HuH-7.5 (cell line): ENCODE measurements at places on chromosomes 4 and X.
A peak's percentile ranks its signal among the peaks of the same experiment; 100 is the strongest.

DNA sequence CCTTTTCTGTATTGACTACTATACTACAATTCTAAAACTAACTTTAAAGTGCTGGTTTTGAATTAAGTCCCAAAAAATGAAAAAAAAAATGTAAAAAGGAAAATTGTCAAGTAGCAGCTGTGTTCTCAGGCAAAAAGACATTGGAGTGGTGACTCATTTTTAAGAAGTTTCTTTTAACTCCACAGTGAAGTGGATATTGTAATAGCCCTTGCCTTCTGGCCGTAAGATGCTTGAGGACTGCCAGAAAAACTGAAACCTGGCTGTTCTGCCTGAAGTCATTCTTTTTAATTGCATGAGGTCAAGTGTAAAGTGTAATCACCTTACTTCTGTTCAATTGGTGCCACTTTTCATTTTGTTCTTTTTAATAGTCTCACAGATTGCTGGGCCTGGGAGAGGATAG lies 28.9 kb downstream of the SPANXD start:
- no peak for DNase-seq

DNA sequence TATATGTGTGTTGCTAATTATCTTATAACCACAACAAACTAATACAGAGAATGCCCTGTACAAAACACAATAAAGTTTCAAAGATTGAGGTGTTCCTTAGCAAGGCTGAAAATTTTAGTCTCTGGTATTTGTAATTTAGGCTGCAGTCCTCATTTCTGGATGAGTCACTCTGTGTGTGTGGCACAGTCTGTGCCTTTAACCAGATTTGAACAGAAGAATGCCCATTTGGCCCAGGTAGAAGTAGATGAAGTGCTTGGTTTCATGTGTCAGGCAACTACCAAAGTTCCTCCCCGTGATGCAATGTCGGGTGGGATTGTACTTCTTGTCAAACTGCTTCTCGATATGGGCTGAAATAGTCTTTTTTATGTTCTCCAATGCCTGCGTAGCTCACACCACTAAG lies 91.6 kb upstream of the H2AZ1 start:
- DNase-seq, result no peak

DNA sequence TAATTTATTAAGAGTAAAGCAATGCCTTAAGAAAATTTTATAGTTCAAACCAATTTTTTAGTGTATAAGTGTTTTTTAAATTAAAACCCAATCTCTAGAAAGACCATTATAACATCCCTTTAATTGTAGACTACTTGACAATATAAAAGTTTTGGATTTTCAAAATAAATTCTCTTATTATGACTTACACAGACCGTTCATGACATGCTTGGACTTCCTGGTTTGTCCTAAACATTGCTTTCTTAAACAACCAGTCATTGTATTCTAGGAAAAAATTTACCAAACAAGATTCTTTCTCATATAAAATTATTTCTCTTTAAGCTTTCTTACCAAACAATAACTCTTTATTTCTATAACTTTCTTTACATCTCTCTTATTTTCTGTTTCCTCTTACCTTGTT lies 49.0 kb upstream of the CXorf51A start:
- DNase-seq, result no peak

DNA sequence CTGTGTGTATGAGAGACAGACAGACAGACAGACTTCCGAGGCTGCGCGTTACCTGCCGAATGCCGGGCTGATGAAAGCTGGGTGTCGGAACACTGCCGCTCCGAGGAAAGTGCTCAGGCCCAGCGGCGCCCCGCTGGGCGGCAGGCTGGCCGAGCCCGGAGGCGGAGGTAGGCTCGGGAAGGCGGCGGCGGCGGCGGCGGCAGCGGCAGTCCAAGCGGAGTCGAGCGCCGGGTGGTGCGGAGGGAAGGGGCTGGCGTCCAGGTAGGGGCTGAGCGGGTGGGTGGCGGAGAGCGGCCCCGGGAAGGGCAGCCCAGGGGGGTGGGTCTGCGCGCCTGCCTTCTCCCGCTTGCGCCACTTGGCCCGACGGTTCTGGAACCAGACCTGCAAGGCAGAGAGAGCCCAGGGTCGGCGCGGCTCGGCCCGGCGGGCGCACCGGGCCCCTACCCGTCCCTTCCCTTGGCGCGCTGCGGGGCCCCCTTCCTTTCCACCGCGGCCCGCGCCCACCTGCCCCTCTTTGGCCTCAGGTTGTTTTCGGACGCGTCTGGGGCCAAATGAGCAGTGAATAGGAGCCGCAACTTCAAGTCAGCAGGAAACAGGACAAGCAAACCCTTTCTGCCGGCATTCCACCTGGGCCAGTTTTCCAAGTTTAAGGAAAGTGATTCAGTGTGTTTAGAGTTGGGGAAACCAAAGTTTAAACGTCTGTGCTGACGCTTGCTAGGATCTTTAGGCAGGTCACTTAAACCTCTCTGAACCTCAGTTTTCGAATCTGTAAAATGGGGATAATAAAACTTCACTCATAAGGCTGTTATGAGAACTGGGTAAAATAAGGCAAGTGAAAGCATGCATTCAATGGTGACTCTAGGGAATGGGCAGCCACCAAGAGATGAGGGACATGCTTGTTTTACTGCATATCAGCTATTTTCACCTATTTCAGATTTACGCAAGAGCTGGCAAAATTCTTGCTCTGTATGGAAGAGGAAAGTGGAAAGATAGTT lies 8.4 kb downstream of the ARX start:
- peak; percentile 33 for DNase-seq

GRCh38 chrX:42627891-42628290 lies 150.1 kb downstream of the PPP1R2C start:
- no peak for DNase-seq

- DNase-seq, result no peak
These were observed 1591.7 kb upstream of the ADGRL3 start for GRCh38 chr4:59608466-59608865.

DNA sequence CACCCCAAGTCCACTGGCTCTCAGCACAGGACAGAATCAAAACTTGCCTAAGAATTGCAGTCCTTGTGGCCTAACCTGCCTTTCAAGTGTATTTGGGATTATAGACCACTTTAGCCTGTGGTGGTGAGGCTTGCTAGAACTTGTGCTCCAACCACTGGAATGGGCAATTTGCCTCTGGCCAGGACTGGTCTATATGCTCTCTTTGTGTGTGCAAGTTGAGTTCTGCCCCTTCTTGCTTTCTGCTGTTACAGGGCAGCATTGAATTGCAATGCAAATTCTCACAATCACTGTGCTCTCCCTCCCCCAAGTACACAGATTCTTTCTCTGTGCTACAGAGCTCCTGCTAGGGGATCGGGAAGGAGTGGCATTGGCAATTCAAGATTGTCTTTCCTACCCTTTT lies 233.6 kb upstream of the DIPK2B start:
- no peak for DNase-seq

- no peak for DNase-seq
These were observed 27.5 kb downstream of the TSPAN5 start for GRCh38 chr4:98630737-98631454.

DNA sequence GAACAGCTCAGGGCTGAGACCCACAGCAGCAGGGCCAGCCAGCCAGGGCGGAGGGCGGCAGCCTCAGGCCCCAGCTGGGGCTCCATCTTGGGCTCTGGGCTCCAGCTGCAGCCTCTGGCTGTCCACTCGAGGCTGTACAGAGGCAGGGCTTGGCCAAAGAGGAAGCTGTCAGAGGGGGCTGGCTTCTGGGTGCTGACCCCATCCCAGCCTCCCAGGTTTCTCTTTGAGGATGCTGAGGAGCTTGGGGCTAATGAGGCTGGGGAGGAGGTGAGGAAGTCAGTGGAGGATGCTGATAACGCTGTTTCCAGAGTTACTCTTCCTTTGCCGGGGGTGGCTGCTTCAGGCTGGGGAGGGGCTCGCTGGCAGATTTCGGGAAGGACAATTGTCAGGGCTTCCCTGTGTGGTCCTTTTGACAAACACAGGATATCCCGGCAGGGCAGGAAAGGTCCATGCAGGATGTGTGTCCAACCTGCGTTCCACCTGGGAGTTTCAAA lies at the start of gene DIPK2B:
TSS of gene DIPK2B (minus strand) at position 136 of the 494 bp plus-strand sequence. CDS start at position 86, 50 bp downstream.
- DNase-seq, result no peak

DNA sequence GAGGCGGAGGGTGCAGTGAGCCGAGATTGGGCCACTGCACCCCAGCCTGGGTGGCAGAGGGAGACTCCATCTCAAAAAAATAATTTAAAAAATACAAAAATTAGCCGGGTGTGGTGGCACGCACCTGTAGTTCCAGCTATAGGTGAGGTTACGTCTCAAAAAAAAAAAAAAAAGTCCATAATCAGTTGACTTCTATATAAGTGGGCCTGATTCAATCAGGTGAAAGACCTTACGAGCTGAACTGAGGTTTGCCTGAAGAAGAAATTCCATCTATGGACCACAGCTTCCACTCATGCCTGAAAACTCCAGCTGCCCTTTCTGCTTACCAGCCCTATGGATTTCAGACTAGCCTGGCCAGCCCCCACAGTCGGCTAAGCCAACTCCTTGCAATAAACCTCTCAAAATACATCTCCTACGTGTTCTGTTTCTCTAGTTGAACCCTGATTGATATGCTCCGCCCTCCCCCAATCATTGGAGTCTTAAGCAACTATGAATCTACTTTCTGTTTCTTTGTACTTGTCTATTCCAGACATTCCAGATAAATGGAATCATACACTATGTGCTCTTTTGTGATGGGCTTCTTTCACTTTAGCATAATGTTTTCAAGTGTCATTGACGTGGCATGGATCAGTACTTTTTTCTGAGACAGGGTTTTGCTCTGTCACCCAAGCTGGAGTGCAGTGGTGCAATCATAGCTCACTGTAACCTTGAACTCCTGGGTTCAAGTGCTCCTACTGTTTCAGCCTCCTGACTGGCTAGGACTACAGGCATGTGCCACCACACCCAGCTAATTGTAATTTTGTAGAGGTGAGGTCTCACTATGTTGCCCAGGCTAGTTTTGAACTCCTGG lies 36.6 kb downstream of the SAT1 start:
- no peak for DNase-seq
